Stimulated activated CD4-positive, alpha-beta T cell treated with anti-CD3 and anti-CD28 coated beads, TNF-alpha, amount 100 ng/mL, for 1 hour (primary cell): ENCODE measurements at places on chromosomes 1 and 21.

GRCh38 chr21:44332383-44332782 lies 6.8 kb downstream of the CFAP410 start:
- no peak for DNase-seq

GRCh38 chr1:111992476-111992875 lies 3.0 kb upstream of the KCND3 start:
- no peak for DNase-seq

GRCh38 chr1:40404670-40405462 lies 31.3 kb downstream of the SMAP2 start:
- DNase-seq: no peak

DNA sequence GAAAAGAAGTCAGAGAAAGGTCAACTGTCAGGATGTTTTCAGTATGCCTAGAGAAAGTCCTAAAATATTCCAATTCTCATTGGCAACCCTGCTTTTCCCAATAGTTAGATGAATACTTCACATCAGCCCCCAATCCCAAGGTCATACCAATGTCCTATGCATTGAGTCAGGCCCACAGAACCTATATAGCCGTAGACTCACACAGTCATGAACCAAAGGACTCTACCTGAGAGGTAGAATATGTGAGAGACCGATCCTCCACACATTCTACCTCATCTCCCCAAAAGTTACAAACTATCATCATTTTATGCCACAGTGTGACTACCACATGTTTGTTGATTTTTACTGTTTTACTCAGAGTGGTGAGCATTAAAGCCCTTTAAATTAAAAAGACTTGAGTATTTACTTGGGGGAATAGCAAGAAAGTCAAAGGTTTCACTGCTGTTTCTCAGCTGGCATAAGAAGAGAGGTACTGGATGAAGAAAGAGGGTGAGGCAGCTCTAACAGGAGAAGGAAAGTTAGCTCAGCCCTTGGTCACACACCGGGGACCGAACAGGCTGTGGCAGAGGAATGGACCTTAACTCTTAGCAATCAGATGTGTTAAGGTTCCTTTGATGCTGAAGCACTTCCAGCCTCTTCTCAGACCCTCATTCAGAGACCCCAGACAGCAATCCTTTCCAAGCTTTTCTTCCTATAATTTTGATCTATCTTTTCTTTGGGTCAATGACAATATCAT lies 937 bp downstream of the CD48 start:
- no peak for DNase-seq

DNA sequence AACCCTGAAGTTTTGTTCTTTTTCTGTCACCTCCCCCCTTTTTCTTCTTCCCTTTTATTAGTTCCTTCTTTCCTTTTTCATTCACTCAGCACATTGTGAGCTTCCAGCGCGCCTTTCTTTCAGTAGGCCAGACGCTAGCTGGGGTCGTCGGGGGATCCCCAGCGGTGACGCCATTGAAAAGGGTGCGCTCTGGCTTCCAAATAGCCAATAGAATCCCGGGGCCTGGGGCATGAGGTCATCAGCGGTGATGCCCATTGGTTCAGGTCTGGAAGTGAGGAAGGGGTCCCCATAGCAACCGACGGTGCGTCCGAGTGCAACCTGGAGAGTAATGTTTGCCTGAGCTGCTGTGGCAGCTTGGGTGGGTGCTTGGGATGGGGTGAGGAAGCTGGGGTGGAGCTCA lies 6.9 kb upstream of the EFNA3 start:
- no peak for DNase-seq

- no peak for DNase-seq
Observed at GRCh38 chr1:42973286-42973685, 14.6 kb upstream of the SLC2A1 start.

GRCh38 chr1:224368409-224368808 lies 11.7 kb downstream of the CNIH4 start:
- no peak for DNase-seq

DNA sequence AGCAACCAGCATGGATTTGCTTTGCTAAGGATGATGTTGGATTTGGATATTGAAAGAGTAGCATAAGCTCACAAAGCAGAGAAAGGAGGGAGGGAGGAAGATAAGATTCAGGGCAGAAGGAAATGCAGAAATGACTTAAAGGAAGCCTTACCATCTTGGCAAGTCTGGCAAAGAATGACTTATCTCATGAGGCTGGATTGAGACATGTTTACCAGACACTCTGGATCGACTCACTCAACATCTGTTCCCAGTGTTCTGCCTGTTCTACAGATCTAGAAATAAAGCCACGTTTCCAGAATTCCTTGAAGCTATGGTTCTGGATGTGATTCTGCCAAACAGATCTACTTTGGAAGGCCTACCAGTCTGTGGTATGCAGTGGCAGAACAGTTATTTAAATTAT lies 38.8 kb upstream of the CTBS start:
- DNase-seq: no peak
